Iris pigment epithelial cell (primary cell): ENCODE measurements at places on chromosomes 4 and X.

- DNase-seq: no peak
Observed at GRCh38 chr4:52107745-52108144, 56.6 kb downstream of the SPATA18 start.

DNA sequence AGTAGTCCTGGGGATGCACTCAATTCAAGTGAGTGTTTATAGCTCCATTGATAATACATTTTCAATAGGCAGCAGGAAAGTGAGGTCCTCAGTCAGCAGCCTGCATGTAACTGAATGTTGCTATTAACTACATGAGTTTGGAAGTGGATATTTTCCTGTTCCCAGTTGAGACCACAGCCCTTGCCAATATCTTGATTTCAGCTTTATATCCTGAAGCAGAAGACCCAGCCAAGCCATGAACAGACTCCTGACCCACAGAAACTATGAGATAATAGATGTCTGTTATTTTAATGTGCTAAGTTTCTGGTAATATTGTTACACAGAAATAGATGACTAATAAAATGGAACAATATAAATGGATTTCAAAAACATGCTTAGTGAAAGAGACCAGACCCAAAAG is 63.7 kb downstream of the VSIG4 start:
- DNase-seq: no peak

DNA sequence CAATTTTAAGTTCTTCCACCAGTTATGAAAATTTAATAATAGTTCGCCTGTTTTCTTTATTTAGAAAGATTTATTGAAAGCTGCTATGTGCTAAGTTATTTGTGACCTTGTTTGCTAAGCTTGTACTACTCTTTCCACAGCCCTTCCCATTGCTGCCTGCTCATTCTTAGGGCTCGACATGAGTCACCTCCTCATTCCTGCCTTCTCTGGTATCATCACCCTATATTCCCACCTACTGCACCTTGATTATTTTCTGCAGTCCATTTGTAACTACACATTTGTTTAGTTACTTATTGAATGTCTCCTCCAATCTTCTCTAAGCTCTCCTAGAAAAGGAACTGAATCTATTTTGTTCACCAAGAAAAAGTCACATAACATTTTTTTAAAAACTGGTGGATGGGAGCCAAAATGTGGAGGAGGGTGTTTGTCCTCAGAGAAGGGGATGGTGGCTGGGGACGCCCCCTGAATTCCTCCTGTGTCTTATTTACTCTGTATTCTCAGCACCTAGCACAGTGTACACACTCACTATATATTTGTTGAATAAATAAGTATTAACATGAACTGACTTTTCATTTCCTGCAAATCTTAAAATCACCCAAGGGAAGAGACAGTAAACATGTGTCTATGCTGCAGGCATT is 3.7 kb upstream of the RAB9A start:
- peak; percentile 60 for DNase-seq

- DNase-seq: no peak
Observed at GRCh38 chr4:79869597-79870237, 203.3 kb downstream of the ANTXR2 start.

DNA sequence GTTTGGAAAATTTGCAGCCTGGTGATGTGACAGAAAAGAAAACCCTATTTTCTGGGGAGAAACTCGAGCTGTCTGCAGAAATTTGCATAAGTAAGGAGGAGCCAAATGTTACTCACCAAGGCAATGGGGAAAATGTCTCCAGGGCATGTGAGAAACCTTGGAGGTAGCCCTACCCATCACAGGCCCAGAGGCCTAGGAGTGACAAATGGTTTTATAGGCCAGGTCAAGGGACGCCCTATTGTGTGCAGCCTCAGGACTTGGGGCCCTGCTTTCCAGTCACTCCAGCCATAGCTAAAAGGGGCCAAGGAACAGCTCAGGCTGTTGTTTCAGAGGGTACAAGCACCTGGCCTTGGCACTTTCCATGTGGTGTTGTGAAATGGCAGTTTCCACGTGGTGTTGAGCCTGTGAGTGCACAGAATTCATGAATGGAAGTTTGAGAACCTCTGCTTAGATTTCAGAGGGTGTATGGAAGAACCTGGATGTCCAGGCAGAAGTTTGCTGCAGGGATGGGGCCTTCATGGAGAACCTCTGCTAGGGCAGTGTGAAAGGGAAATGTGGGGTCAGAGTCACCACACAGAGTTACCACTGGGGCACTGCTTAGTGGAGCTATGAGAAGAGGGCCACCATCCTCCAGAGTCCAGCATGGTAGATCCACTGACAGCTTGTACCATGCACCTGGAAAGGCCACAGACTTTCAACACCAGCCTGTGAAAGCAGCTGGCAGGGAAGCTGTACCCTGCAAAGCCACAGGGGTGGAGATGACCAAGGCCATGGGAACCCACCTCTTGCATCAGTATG is 637.6 kb upstream of the EPHA5 start:
- DNase-seq: no peak
